NCI-H748 treated with DMSO at 0.1 percent for 48 hours (cell line): ENCODE measurements at places on chromosomes 6 and 20.
A peak's percentile ranks its signal among the peaks of the same experiment; 100 is the strongest.

GRCh38 chr20:43558412-43559146 is at the start of gene SGK2:
SGK2 (plus strand) TSS chr20:43559027; CDS start chr20:43566496, 7,469 bp downstream.
- DNase-seq: no peak

GRCh38 chr6:48563433-48563832 is 452.4 kb upstream of the PTCHD4 start:
- no peak for DNase-seq

- no peak for DNase-seq
These were observed 111.1 kb upstream of the DTNBP1 start for GRCh38 chr6:15773806-15774410.

- DNase-seq: no peak
These were observed 17.3 kb upstream of the MATN4 start for GRCh38 chr20:45325371-45325770.

DNA sequence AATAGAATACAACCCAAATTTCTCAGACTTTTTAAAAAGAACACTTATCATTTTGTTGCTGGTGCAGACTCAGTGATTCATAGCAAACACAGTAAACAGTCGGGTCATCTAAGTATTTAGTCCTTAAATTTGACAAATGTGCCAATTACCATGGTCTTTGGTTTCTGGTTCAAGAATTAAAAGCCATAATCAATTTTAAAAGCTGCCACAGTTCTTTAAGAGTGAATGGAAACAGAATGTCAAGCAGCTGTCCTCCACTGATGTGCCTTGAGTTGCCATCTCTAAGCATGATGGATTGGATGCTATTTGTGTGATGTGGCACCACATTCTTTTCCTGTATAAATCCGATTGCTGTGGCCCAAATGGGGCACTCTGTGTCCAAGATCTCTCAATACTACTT is 67.2 kb upstream of the MLIP start:
- DNase-seq: no peak

DNA sequence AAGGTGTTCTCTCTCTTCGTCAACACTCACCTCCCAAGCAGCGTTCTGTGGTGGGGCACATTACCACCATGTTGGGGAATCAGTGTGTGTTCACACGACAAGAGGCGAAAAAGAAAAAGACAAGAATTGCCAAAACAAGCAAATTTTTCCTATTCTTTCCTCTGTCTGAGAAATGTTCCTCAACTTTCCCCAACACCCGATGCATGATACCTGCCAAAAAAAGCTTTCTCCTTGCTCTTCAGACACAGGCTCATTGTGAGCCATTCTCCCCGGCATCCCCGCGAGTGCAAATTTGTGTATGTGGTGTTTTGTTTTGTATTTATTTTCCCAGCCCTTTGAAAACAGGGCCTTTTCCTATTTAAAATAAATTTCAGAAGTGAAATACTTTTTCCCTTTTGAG is 100.9 kb downstream of the JAG1 start:
- no peak for DNase-seq

DNA sequence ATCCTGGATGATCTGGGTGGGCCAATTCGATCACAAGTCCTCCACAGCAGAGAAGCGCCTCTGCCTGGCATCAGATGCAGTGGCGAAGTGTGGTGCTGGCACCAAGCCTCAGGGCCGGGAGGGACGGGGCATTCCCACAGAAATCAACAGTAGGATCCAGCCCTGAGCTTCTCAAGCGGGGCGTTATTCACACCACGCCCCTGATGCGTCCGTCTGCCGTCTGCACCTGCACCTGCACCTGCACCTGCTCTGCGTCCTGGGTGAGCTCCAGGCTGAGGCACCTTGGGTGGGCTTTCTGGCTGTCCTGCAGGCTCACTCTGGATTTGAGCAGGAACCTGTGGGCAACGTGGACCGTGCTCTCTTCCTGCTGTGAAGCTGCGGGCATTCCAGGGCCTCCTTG is 13.8 kb upstream of the NTSR1 start:
- DNase-seq: no peak

- no peak for DNase-seq
These were observed 26.8 kb downstream of the ZNF831 start for GRCh38 chr20:59190466-59190865.

GRCh38 chr6:39102071-39102820 is 12.7 kb downstream of the SAYSD1 start:
- DNase-seq: peak; percentile 34

DNA sequence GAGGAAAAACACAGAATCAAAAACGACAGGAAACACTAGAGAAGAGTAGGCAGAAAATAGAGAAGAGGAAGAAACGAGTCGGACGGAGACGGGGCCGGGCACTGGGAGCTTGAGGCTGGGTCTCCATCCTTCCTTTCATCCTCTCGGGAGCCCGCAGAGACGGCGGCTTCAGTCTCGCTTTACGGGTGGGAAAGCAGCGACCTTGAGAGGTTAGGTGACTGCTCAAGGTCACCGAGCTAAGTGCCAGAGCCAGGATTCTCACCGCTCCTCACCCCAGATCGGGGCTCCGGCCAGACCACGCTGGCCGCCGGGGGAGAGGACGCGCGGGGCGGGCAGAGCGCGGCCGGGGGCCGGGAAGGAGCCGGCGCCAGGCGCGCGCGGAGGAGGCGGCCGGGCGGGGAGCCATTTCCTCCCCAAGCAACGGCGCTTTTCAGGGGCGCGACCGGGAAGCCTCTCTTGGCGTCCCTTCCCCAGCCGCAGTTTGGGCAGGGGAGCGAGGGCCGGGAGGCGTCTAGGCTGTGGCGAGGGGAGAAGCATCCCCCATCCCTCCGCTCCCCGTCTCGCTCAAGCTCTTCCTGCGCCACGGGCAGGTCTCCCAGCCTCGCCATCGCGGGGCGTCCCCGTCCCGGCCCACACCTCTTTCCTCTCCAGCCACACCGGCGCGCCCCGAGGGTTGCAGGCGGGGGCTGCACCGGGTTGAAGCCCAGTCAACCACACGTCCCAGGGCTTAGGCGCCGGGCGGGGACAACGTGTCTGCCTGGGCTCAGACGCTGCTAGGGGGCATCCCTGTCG is 24.1 kb upstream of the MAP3K7 start:
- DNase-seq: peak; percentile 21

DNA sequence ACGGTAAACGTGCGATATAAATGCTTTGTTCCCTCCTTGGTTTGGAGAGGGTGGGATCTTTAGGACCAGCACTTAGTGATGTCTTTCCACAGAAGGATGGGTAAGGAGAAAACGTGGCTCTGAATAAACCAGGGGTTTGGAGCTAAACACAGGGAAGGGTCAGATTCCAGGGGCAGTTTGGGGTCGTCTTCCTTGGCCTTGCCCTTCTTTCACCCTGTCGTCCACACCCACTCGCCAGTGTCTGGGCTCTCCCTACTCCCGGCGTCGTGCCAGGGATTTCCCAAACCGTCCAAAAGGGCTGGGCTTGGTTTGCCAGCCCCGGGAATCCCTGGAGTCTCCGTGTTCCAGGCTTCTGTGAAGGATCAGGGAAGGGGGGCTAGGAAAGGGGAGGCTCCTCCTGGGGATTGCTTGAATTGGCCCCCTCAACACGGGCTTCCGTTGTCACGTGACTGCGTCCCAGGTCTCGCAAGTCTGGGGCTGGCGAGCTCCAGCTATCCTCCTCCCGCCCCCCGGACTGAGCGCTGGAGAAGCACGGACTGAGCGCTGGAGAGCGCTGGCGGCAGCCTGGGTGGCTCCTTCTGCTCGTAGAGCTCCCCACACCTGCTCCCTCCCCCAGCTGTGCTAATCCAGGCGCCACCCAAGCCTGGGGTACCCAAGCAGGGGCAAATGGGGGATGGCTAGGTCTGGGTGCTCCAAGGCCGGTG is 9.4 kb upstream of the ARMC12 start:
- peak; percentile 67 for DNase-seq

GRCh38 chr20:31966991-31967655 is 828 bp upstream of the XKR7 start:
- DNase-seq: no peak

DNA sequence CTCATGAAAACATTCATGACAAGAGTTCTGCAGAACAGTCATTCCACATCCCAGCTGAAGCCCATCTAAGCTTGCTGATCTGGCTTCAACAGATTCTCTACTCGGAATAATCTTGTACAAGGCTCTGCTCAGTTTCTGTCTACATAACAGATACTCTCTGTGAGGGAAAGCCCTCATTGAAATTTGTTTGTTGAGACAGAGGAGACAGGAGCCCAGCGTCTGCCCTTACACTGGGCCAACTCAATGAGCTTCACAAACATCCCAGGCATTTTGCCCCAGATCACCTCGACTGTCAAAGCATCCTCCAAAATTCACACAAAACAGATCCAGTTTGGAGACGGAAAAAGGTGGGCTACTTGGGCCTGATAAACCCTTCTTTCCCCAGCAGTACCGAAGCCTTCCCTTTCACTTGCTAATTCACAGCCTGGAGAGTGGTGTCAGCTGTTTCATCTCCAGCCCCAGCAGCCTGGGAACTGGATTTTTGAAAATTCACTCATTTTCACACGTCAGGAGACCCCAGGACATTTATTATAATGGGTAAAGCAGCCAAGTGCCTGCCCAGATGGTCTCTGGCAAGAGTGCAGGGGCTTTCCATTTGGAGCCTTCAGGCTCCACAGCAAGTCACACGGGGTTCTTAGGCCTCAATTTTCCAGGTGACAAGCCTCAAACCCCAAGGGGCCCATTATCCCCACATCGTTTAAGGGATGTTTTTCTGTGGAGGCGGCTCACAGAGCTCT is 7.3 kb downstream of the CCDC167 start:
- DNase-seq: no peak

GRCh38 chr6:78594668-78595066 is 272.7 kb upstream of the IRAK1BP1 start:
- DNase-seq: no peak

DNA sequence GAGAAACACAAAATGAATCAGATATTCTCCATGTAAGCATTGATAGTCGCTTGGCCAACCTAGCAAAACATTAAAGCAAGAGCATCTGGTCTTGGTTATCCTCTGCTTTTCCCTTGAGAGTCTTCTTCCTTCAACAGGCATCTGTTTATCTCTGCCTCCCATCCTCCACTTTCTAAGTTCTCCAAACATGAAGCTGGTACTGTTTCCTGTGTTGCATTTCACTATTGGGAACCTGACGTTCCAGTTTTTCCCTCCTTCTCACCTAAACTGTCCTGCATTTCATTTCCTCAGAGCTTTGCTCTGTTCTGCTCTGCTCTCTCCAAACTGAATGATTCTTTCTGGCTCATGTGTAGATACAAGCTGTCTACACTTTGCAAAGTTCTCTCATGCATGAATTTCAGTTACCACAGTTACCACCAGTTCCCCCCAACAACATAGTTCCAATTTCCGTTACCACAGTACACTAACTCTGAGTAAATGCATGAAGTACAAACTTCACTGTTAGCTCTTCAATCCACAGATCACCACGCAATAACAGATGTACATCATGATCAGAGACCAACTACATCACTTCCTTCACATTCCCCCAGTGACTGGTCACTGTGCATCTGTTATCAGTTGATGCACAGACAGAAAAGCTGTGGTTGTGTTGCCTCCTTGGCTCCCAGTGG is 86.7 kb upstream of the F13A1 start:
- no peak for DNase-seq

GRCh38 chr20:43376831-43377230 is 80.9 kb upstream of the SRSF6 start:
- no peak for DNase-seq

- peak; percentile 37 for DNase-seq
These were observed 2.8 kb downstream of the SLC12A5 start for GRCh38 chr20:46031701-46032254.

DNA sequence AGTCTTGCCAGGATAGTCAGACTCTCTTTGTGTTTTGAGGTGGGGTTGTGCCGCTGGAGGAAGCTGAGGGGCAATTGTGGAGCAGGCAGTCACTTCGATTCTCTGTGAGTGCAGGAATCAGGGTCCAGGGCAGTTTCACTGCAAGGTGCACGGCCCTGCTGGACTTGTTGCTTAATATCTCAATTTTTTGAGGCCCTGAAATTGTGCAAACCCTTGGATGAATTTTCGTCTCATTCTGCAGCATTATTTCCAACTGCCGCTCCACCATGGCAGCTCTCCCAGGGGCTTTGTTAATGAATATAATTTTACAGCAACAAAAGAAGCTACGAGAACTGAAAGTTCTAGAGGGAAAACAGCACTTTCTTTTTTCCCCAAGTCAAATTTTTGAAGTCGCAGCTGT is 531.9 kb downstream of the QKI start:
- no peak for DNase-seq

- no peak for DNase-seq
These were observed 123.7 kb upstream of the BTN3A2 start for GRCh38 chr6:26241033-26241895.

- DNase-seq: no peak
These were observed 45.8 kb downstream of the SNX9 start for GRCh38 chr6:157868835-157869234.

GRCh38 chr20:33242319-33243100 is 6.7 kb downstream of the BPIFA1 start:
- no peak for DNase-seq

DNA sequence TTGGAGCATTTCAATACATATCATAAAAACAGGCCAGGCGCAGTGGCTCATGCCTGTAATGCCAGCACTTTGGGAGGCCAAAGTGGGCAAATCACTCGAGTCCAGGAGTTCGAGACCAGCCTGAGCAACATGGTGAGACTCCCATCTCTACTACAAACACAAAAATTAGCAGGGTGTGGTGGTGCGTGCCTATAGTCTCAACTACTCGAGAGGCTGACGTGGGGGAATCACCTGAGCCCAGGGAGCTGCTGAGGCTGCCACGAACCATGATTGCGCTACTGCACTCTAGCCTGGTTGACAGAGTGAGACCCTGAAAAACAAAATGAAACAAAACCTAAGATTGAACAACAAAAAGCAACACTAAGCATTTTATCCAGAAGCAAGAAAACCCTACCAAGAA is 47.2 kb downstream of the BACH2 start:
- DNase-seq: no peak

DNA sequence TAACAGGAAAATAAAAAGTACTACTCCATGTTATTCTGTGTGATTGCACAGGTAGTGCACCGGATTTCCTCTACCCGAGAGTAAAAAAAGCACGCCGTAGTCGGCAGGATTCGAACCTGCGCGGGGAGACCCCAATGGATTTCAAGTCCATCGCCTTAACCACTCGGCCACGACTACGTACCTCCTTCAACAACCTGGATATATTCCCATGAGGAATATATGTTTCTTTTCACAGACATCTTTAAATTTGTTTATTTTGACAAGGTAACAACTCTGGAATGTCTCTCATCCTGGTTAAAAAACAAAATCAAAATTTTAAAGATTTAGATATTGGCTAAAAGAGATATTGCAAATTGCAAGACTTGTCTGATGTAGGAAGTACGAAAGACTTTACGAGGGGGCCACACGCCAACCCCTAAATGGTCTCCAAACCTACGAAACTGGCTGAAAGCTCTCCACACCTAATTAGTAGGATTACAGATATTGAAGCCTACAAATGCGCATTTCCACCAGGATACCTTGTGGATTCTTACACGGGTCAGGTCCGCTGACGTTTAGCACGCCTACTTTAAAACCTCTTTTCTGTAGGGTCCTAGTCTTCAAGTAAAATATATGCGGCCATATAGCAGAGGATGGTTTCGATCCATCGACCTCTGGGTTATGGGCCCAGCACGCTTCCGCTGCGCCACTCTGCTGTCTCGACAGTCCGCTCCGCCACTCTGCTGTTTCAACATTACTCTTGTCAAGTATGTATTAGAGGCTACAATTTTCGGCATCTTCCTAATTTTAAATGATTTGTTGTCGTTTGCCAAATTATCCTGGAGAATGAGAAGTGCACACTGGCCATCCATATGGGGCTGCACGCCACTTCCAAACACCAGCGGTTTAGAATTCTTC is 52.2 kb upstream of the BTN3A2 start:
- DNase-seq: peak; percentile 93

GRCh38 chr20:22722811-22723210 is 138.4 kb upstream of the FOXA2 start:
- no peak for DNase-seq

- DNase-seq: no peak
These were observed 63.9 kb upstream of the MRPS10 start for GRCh38 chr6:42281570-42281969.

- DNase-seq: no peak
These were observed 148.2 kb downstream of the ERMARD start for GRCh38 chr6:169899481-169900145.
